M059J (cell line): ENCODE measurements at places on chromosomes 4 and X.
A peak's percentile ranks its signal among the peaks of the same experiment; 100 is the strongest.

- no peak for DNase-seq
Measured at GRCh38 chrX:133771086-133771646, 214.2 kb downstream of the GPC3 start.

- no peak for DNase-seq
Measured at GRCh38 chr4:109155682-109156283, 146.7 kb downstream of the COL25A1 start.

DNA sequence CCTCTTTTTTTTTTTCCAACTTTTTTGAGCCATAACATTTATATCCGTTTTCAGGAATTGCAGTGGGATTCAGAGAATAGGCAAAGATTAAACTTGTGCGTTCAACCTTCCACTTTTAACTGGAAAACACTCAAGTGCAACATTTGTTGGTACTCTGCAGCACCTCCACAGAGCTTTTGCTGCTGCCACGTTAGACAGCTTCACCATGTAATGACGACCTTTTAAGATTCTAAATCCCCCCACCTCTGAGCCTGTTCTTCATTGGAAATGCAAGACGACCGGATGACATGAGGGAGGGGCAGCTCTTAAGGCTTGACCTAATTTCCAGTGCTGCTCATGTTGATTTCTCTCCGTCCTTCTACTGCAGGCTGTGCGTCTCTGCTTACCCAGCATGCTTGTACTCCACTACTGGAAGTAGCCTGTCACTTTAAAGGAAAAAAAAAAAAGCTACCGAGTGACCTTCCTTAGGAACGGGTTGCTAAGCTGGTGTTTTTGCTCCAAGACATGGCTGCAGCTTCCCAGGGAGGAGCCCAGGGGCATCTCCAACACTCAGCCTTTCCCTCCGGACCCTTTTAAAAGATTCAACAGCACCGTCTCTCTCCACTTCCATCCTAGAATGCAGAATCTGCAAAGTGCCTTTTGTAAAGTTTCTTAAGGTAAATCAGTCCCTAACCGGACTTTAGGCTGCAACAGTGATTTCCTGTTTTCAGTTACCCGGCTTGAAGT is at the start of gene CC2D2A:
Gene CC2D2A, plus strand, starts transcription at position 481 of the 726 bp plus-strand sequence. CDS start 6,051 bp downstream, outside the sequence.
- DNase-seq: peak; percentile 64

DNA sequence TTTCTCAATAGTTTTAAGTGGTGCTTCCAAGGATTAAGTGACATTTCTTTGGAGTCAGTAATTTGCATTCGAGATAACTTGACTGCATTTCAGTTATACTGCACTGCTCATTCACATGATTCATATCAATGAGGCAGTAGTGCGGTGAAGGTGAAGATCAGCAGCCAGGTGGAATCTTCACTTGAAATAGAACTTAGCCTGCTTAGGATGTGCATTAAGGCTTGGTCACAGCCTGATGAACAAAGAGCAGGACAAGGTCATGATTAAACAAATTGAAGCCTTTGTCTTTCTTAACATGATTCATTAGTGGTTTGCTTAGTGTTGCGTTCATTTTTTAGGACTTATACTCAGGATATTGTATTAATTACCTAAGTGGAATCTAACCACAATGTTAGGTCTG is 212.1 kb upstream of the GALNTL6 start:
- DNase-seq: no peak

- DNase-seq: peak; percentile 3
Measured at GRCh38 chrX:106415276-106415895, 196.4 kb upstream of the RADX start.

DNA sequence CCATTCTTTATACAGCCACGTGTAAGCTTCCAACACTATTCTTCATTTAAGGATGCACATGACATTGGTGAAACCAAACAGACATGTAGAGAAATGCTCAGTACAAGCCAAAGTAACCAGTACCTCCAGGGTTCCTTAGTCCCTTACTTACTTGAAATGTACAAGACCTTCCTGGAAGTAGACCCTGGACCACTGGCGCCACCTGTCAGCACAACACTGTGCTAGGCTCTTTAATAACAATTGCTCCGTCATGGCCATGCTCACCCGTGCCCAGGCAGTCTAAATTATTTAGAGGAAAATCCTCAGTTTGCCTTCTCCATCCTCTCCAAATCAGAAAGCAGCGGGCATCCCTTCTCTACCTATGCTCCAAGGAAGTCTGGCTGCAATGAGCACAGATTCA is 52.7 kb downstream of the ADGRA3 start:
- no peak for DNase-seq

DNA sequence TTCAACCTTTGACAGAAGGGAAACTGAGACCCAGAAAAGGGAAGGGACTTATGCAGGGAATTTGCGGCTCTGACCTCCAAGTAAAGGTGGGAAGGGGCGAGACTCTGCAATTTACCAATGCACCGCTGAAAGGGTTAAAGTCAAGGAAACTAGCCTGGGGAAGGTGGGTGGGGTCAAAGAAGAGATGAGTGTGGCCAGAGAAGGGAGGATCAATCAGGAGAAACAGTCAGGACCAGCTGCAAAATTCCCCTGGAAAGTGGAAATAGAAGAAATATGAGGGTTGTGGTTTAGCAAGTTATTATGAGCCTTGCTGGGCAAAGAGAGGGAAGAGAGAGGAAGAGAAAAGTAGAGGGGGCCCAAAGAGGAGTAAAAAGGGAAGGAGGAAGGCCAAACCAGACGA is 30.5 kb downstream of the STARD8 start:
- DNase-seq: no peak

DNA sequence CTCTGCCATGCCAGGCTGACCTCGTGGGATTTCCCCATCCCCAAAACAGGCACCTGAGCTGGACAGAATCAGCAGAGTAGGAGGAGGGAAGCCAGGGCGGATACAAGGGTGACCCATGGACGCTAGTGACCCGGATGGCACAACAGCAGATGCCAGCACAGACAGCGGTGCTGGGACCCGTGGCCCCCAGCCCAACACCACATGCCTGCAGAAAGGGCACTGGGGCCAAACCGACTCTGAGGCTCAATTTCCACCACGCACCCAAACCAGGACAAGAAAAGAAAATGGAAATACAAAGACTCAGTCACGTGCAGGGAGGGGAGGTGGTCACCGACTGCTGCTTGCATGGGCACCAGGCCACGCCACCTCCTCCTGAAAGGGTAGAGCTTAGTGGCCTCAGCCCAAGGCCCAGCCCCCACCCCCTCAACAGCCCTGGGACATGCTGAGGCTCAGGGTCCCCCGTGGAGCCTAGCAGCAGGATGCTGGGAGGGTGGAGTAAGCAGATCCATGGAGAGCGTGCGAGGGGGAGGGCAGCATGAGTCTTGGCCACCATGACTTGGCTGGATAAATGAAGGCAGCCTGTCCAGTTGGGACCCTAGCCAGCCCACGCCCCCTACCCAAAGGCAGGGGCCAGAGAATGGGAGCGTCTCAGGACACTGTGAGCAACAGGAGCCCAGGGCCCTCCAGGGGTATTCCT is 47.7 kb downstream of the C4orf50 start:
- no peak for DNase-seq

- DNase-seq: no peak
Measured at GRCh38 chrX:132756439-132756838, 202.0 kb downstream of the HS6ST2 start.

- no peak for DNase-seq
Measured at GRCh38 chr4:127080141-127080540, 552.6 kb upstream of the INTU start.

- peak; percentile 69 for DNase-seq
Measured at GRCh38 chr4:81137446-81137845, 77.6 kb downstream of the PRKG2 start.

DNA sequence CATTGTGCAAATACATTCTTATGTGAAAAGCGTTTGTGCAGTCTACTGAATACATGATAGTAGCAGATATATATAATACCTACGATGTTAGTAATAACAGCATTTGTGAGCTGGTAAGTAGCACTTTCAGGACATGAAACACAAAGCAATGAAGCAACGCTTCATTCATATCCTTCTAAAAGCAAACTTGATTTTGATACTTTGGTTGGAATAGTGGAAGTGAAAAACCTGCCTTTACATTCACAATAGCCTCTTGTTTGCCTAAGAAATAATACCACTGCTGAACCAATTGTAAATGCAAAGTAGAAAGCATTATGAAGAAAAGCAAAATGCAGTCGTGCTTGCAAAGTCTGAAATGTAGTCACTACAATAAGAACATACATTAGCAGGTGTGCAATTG is 926.3 kb downstream of the FSTL5 start:
- no peak for DNase-seq

DNA sequence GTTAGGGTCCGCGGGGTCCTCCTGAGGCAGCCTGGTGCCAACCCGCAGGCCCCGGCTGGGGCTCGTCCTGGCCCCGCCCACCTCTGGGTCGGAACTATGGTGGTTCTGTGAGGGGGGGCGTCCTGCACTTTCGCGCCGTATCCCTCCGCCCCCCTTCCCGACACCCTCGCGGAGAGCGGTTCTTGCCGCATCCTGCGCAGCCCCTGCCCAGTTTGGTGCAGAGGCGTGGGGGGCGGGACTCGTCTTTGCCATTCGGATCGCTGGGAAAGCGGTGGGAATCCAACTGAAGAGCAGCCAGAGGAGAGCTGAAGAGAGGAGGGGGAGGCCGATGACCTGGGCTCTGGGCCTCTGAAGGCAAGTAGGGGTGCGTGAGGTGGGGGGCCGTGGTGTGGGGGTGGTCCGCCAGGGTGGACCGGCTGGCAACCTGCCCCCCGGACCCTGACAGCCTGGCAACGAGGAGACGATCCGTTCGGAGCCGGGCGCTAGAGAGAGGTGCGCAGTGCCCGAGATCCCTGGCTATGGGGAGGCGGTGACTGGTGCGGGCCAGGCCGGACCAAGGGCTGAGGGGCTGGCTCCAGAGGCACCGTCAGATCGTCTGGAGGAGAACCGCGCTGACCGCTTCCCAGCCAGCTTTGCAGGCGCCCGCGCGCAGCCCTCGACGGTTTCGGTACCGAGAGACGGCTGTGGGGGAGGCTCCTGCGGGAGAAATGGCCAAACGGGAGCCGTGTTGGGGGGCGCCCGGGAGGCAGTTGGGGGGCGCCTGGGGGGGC is at the start of gene GPRASP1:
Gene GPRASP1, plus strand, starts transcription at position 242 of the 770 bp plus-strand sequence. CDS start 2,431 bp downstream, outside the sequence.
- peak; percentile 14 for DNase-seq

DNA sequence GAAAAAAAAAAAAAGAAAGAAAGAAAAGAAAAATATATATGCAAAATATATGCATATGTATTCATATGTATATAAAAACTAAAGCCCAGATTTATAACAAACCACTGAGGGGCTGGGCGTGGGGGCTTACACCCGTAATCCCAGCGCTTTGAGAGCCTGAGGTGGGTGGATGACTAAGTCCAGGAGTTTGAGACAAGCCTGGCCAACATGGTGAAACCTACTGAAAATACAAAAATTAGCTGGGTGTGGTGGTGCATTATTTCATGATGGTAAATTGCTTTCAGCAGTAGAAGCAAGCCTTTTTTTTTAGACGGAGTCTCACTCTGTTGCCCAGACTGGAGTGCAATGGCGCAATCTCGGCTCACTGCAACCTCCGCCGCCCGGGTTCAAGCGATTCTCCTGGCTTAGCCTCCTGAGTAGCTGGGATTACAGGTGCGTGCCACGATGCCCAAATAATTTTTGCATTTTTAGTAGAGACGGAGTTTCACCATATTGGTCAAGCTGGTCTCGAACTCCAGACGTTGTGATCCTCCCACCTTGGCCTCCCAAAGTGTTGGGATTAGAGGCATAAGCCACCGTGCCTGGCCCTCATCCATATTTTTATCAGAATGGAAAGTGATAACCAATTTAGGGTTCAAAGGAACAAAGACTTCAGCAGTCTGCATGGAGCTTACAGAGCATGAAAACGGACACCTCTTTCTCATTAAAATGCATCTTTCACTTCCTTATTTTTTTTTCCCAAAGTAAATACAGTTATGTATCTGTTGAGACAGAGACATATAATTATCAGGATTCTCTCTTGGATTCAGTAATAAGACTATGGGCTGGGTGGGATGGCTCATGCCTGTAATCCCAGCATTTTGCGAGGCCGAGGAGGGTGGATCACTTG is 27.7 kb upstream of the MOB1B start:
- DNase-seq: no peak

- no peak for DNase-seq
Measured at GRCh38 chr4:183765251-183765911, 106.3 kb downstream of the TRAPPC11 start.

- DNase-seq: no peak
Measured at GRCh38 chr4:100294356-100294755, 104.1 kb upstream of the DDIT4L start.
